ENCODE measurements at places on chromosomes 11 and 22.

DNA sequence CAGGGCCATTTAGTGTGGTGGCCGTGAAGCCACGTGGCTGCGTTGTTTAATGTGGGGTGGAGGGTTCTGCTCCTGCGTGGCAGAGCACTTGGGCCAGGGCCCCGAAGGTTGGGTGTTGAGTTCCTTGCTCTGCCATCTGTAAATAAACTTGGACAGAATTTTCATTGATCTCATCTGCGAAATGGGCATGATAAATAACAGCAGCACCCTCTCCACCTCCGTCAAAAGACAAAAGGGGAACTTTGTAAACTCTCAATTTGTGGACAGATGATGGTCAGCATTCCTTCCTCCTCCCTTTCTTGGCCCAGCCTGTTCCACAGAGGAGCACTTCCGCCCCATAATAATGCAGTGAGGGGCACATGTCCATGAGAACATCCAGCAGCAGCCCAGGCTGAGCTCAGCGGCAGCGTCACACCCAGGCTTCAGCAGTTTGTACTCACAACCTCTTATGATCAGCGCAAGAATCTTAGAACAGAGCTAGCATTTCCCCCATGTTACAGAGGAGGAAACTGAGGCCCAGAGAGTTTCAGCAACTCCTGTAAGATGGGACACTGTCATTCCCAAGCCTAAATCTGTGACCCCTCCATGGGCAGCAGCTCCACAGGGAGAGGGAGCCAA, 874.5 kb downstream of the BRD1 start:
- DNase-seq, result no peak

DNA sequence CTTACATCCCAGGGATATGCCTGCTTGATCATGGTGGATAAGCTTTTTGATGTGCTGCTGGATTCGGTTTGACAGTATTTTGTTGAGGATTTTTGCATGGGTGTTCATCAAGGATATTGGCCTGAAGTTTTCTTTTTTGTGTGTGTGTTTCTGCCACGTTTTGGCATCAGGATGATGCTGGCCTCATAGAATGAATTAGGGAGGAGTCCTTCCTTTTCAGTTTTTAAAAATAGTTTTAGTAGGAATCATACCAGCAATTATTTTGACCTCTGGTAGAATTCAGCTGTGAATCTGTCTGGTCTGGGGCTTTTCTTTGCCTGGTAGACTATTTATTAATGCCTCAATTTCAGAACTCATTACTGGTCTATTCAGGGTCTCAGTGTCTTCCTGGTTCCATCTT, 362.4 kb downstream of the JRKL start:
- no peak for DNase-seq

DNA sequence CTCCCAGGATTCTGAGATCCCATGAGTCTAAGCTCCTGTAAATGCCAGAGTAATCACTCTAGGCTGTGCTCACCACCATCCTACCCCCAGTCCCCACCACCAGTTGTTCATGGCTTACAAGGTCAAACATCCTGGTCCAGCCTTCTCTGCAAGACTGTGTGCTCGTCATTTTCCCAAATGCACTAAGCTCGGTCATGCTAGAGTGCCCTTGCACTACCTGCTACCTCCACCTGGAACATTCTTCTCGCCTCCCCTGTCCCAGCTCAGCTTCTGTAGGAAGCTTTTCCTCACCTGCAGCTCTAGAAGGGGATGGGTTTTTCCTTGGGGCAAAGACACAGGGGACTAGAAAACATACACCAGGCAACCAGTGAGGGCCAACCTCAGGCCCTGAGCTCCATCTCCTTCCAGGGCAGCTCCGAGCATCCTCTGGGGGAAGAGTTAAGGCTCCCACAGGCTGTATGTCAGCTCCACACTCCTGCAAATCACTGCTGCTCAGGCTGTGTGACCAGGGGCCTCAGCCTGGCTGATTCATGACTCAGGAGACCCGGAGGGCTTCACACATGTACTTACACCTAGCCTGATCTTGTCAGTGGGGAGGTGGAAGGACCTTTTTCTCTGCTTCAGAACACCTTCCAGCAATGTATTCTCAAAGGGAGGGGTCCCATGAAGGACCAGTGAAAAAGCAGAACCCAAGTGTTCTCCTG, 37.2 kb upstream of the CSNK2A3 start:
- no peak for DNase-seq

DNA sequence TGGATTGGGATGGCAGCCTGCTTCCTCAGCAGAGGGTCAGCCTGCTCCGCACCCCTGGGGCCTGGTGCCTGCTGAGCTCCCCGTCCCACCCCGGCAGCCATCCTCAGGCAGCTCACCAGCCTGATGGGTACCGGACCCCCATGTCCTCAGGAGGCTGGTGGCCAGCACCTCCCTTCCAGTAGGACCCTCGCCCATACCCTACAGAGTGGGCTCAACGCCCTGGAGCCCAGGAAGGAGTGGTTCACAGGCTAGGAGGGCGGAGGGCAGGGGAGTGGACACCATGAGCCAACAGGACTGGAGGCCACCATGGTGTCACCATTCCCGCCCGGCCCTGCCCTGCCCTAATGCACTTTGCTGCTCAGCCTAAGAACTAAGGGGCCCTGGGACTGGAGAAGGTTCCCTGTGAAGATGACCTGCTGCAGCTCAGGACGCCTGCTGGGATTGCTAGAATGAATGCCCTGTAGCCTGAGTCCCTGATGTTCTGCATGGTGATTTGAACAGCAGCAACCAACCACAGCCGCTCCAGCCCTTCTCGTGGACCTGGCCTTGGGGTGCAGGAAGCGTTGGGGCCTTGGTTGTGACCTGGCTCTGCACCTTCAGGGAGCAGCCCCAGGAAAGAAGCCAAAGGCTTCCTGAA, 1080.8 kb downstream of the BRD1 start:
- DNase-seq, result no peak

DNA sequence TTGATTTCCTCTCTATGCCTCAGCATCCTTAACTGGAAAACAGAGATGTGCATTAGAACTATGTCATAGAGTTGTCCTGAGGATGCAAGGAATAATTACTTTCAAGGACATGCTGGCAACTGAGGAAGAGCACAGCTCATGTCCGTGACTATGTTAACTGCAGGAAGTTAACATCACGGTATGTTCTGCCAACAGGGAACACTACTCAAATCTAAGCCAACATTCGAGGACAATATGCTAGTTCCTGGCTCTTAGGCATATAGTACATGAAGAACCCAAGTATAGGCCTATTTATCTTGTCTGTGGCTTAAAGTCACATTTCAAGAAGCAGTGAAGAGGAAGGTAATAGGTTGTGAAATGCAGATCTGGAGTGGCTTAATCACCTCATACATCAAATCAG, 1032.6 kb downstream of the OPCML start:
- DNase-seq, result no peak
